ENCODE measurements at places on chromosomes 2 and 18. TPM values are rescaled to one million over a fixed set of nuclear protein-coding genes. Genes with fewer than 3 reads are reported as not detected.

The UGT1A4 gene
- not detected for total RNA-seq

- no peak for DNase-seq
Measured at GRCh38 chr2:164906947-164907346, 48.4 kb downstream of the SLC38A11 start.

The ZBTB7C gene
- total RNA-seq: 44.2 TPM

The CHRND gene
- total RNA-seq: not detected

DNA sequence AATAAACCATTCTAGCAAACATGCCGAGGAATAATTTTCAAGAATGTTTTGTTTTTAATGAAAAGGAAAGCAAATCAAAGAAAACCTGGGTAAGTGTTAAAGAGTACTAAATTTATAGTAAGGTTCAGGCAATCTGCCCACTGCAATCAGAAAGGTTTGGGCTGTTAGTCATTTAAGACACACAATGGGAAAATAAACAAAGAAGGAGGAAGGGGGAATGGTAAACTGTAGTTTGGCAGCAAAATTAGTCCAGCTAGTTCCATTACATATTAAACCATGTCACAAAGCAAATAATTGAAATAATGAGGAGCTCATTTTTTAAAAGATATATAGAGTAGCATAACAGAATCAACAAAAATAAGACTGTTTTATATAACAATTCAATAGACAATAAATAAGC lies 87.5 kb upstream of the COPS8 start:
- DNase-seq: no peak

DNA sequence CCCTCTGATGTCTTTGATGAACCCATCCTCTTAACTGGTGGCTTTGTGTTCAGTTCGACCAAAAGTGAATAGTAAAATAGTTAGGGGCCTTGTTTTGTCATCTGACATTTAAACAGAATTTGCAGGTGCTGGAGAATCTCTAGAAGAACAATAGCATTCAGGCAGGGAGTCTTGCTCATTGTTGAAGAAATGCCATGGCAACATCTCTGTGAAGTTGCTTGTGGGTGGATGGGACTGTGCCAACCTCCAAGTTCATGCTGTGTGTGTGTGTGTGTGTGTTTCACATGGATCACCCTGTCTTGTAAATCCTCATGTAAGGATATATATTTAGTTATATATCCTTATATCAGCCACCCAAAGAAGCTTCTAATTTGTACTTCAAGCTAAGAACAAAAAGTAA lies 66.7 kb downstream of the SKA1 start:
- DNase-seq: no peak

- DNase-seq: no peak
Measured at GRCh38 chr18:26919627-26920026, 54.1 kb upstream of the AQP4 start.

The WDSUB1 gene
- total RNA-seq: 12.1 TPM

GRCh38 chr18:44590956-44591670 lies 89.6 kb upstream of the SETBP1 start:
- DNase-seq: no peak

- no peak for DNase-seq
Measured at GRCh38 chr2:110768591-110768990, 36.2 kb downstream of the ACOXL start.

DNA sequence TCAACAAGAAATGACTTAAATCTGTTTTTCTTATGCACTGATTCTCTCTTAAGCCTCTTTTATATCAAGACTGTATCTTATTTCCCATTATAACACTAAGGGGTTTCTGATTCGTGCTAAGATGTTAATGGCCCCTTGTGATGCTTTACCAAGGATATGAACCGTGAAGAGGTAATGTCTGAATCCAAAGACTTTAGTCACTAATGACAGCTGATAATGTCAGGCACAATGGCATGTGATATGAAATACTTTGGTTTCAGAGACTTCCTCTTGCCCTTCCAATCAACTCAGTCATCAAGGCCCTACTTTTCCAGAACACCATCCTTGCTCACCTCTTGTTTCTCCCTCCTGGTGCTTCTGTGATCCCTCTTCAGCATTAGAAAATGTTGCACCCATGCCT lies 262.8 kb downstream of the KCNE4 start:
- no peak for DNase-seq

GRCh38 chr2:232146294-232146693 lies 184.8 kb downstream of the DIS3L2 start:
- DNase-seq: no peak

GRCh38 chr2:2843969-2844548 lies 513.0 kb upstream of the MYT1L start:
- no peak for DNase-seq

- no peak for DNase-seq
Measured at GRCh38 chr2:11718606-11719005, 27.8 kb upstream of the LPIN1 start.

DNA sequence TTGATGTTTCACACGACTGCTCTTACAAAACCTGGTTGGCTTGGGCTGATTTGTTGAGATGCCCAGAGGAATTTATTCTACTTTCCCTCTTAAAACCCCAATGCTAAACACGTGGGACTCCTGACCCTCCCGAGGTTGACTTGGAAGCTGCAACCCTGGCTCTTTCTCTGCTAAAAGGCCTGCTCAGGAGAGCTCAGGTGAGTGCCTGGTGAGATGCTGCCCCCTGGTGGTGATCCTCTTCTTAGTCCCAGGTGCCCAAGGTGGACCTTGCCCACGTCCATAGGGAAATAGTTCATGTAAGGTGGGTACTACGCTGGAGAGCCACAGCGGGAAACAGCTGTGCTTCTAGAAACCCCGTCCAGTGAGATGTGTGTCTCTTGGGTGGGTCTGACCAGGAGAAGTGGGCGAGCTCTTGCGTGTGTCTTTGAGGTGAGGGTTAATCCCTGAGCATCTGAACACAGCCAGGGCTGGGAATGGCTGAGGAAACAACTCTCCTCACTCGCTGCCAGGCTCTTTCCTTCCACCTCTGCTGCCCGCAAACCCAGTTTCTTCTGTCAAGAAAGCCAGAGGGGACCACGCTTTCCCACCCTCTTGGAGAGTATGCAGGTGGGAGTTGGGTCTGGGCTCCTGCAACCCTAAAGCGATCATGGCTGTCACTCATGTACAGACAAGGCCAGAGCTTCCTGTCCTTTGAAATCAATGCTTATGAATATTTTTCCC lies 25.5 kb upstream of the PXDN start:
- no peak for DNase-seq
